Stimulated activated CD8-positive, alpha-beta memory T cell treated with anti-CD3 and anti-CD28 coated beads, Interleukin-7, amount 100 ng/mL, for 1 hour (primary cell): ENCODE measurements at places on chromosomes 2 and 18.

GRCh38 chr2:479490-480176 is 191.7 kb upstream of the ALKAL2 start:
- DNase-seq = no peak

DNA sequence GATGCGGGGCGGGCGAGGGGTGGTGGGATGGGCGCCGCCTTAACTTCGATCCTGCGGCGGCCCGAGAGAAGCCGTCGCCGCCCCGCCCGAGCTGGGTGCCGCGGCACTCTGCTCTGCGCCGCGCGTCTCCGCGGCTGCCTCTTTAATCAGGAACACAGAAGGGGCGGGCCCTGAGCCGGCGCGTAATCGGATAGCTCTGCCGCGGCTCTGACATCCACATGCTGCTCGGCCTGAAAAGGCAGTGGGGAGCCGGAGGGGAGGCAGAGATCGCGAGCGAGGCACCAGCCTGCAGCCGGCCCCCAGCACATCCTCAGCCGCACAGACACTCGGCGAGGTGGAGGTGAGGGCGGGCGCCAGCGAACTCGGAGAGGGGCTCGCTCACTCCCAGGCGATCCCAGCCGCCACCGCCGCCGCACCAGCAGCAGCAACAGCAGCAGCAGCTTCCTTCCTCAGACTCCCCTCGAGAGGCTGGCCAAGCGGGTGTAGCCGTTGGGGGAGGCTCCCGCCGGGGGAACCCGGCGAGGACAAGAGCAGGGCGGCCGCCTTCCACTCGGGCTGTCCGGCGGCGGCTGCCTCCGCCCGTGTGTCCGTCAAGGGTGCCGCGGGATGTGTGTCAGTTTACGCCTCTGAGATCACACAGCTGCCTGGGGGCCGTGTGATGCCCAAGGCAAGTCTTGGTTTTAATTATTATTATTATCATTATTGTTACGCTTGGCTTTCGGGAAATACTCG is at the start of gene NRP2:
TSS of gene NRP2 (plus strand) at position 263 of the 732 bp plus-strand sequence. CDS start 790 bp downstream, outside the sequence.
- no peak for DNase-seq

GRCh38 chr2:65985986-65986385 is 448.9 kb upstream of the MEIS1 start:
- no peak for DNase-seq

- DNase-seq = no peak
These were observed 29.7 kb downstream of the NAB1 start for GRCh38 chr2:190678444-190679162.

DNA sequence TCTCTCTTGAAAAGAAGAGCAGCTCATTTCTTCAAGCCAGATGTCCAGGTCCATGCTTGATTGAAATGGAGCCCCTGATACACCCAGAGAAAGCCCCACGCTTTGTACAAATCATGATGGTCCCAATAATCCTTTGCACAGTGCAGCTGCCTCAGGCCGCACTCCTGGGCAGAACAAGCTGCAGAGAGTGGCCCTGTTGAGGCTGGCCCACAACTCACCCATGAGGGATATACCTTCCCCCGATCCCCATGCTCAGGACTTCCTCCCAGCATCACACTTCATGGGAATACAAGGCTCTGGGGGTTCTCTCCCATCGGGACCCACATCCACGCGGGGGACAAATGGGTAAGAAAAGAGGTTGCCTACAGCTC is 181.8 kb downstream of the CTIF start:
- no peak for DNase-seq

DNA sequence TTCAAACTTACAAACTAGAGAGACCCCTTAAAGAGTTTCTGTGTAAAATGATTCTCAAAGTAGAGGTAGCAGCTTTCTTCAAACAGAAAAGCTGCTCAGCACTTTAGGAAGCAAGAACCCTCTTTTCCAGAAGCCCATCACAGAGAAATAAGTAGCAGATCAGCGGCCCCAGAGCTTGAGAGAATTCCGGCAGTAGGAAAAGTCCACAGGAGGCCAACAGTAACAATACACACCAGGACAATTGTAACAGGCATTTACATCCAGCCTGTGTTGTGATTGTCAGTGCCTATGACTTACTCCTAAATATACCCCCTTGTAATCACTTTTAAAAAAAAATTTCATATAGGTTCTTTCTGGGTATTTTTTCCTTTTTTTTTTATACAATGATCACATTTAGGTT is 161.4 kb upstream of the ACVR2A start:
- no peak for DNase-seq

DNA sequence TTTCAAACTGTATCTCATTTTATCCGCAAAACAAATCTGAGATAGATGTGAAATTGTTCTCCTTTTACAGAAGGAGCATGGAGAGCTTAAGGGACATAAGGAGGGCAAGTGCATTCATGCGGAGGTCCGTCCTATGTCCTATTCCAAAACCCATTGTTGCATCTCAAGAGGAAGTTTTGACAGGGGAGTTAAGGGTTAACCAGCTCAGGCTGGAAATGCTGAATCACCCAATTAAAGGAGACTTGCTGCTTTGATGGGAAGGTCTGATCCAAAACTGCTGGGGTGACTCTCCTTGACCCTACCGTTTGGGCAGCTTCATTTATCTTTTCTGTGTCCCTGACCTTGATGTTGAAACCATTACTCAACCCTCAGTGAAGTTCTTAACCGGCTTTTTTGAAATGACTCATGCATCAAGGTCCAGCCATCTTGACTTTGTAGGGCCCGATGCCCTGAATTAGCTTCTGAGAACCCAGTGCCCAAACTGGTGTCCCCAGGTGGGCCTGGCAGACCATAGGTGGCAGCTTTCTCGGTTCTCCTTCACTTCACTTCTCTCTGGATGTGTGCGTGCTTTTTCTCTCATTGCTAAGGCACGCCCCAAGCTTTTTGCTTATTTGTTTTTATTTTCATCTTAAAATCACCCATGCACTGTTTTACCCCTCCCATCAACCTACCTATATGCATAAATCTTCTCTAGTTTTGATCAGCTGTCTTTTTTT is 15.9 kb upstream of the TXNDC2 start:
- DNase-seq = no peak

DNA sequence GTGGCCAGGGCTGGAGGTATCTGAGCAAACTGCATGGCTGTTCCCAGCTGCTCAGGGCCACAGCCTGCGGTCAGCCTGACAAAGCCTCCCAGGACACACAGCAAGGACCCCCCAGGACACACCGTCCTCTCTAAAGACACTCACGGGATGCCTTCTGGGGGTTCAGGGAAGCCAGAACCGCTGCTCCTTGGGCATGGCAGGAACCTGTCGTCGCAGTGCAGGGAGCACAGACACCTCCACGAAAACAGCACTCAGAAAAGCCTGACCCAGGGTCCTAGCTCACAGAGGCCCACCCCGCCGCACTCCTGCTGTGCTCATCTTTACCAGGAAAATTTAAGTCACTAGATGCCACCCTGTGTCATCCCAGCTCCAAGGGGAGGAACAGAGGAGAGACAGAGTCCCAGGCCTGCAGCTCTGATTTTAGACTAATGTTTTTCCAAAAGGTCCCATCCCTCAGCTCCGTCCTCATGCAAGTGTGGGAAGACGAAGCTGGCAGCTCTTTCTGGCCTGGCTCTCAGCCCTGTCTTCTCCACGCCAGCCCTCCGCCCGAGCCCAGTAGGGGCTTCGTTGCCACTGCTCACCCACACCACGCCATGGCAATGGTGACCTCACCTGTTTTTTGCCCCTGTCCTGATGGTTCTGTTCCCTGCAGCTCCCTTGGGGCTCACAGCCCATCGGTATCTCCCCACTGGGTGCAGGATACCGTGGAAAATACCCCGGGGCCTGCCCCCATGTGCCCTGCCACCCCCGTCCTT is 23.9 kb upstream of the SLC66A3 start:
- no peak for DNase-seq

DNA sequence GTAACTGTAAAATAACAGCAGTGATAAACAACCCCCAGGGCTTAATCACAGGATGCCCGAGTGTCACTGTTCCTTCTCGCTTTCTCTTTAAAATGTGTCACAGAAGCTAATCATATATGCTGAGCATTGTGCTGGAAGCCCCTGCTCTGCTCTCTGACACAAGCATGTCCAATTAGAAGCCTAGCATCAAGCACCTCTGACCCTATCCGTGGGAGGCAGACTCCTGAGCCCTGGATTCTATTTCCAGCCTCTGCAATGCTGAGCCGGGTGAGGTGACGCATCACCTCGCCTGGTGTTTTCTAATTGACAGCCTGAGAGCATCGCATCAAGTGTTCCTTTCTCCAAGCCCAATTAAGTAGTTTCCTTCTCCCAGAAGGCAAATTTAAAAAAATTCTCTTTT is 19.7 kb upstream of the SCG2 start:
- no peak for DNase-seq

DNA sequence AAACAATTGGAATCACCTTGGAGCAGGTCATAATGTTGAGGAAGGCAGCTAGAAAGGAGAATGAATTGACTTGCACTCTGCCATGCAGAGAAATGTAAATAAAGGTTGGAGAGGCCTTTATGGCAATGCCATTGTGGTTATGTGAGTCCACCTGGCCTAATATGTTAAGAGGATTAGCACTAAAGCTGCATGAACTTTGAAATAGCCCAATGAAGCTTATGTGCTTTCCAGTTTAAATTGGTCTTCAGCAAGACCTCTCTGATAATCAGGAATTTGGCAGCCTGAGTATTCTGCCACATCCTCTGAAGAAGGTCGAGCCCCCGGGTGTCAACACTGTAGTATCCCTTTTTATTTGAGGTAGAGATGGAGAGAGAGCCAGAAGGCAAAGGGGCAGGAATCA is 464.9 kb downstream of the CDH2 start:
- DNase-seq = no peak

DNA sequence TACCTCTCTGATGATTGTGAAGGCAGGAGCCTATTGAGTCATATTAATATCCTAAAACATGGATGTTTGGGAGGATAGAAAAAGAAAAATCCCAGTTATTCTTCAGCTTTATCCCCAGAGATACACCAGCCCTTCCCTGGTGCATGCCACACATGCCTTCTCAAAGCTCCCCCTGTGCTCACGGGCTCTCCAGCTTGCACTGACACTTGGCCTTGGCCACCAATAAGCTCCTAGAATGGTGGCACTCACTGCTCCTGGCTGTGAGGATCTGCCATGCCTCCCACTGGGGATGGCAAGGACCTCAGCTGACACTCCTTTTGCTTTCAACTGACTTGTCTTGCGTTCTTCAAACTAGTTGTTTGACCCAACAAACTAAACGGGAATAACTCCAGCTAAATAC is 15.9 kb downstream of the SLC14A1 start:
- no peak for DNase-seq

- no peak for DNase-seq
These were observed 24.8 kb downstream of the DYNC1I2 start for GRCh38 chr2:171712051-171712450.

DNA sequence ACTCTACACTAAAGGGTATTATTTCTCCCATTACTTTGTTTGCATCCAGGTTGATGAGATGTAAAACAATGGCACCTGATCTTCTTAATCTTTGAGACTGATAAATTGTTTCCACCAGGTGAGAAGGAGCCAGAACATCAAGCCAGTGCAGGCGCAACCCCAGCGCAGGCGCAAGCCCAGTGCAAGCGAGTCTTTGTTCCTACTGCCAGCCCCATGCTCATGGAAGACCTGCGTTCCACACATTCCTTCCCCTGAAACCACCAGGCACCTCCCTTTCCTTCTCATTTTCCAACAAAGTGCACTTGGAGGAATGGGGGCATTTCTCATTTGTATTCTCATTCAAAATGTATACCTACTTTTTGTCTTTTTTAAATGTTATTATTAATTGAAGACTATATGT is 188.7 kb upstream of the SMAD2 start:
- no peak for DNase-seq

DNA sequence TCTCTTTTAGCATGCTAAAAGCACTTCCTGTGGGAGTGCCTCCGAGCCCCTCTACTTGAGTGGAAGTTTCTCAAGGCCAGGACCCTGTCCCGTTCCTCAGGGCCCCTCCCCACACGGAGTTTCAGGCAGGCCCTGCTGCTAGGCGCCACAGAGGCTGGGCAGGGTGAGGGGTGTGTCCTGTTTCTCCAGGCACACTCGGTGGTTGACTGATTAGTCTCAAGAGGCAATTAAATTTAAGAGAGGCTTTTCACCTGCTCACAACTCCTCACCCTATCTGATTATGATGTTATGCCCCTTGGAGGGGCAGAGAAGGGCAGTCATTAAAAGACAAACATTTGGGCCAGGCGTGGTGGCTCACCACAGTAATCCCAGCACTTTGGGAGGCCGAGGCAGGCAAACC is 160.8 kb upstream of the HAAO start:
- no peak for DNase-seq

GRCh38 chr2:240322231-240322955 is 113.1 kb upstream of the GPC1 start:
- DNase-seq = no peak

- no peak for DNase-seq
These were observed 431.8 kb upstream of the SPHKAP start for GRCh38 chr2:228613133-228613850.

- no peak for DNase-seq
These were observed 41.4 kb downstream of the BMP10 start for GRCh38 chr2:68829749-68830148.

DNA sequence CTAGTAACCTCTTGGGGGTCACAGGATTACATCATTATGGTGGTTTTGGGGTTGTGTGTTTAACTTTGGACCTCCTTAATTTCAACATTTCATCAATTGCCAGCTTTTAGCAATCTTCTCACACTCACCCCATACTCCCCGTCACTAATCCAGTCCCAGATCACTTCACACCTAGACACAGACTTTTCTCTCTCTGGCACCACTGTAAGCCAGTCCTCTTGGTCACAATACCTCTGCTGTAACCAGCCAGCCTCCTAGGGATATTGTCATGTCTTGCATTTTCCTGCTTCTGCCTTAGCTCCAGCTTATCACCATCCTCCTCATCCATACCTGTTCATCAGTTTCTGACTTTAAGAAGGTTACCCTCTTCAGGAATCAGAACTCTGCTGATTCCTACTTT is 1.6 kb upstream of the STK17B start:
- DNase-seq = no peak

DNA sequence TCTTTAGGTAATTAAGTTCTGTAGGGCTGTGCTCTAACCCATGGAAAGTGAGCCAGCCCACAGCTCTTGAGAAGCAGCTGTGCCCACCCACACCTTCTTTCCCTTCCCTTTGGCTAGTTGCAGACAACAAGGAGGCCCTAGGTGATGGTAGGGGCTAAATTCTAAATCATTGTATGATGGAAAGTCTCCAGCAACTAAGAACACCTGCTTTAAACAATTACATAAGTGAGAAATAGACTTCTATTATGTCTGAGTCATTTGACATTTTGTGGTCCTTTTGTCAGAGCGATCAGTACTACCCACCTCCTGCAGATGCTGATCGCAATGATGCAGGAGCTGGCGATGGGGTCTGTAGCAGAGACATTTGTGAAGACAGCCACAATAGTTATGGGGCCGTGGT is 79.6 kb downstream of the TEX51 start:
- DNase-seq = no peak

GRCh38 chr18:49817947-49818346 is 4.6 kb upstream of the ACAA2 start:
- no peak for DNase-seq
